ENCODE measurements at places on chromosomes 3 and 15.

DNA sequence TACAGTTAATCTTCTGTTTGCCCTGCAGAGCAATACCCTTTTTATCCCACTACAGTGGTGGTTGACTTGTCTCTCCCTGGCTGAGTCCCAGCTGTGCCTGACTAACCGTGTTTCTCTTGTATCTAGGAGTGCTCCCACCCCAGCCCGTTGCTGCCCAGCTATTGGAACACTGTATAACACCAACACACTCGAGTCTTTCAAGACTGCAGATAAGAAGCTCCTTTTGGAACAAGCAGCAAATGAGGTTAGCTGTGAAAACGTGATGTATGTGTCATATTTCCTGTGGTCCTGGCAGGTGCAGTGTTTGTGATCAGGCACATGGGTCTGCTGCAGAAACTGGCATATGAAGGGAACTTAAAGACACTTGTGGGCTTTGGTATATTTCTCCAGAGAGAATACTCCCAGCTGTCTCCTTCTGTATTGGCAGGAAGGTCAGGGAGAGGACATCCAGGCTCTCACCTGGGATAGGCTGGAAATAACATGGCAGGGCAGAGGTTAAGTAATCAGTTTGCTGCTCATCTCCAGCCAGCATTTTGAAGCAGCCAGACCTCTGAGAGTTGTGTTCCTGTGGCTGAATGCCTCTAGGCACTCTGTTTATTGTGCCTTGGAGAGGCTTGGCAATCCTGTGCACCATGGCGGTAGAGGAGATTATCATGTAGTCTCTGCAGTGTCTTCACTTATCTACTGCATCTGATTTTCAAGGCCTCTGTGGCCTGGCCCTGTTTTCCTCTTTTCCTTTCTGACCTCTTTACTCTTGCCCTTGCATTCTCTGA, 34.8 kb downstream of the ATG7 start:
- no peak for DNase-seq

GRCh38 chr3:115551016-115551415, 72.3 kb upstream of the GAP43 start:
- no peak for DNase-seq

GRCh38 chr15:75732809-75733451, 20.3 kb upstream of the CSPG4 start:
- peak; percentile 11 for DNase-seq

GRCh38 chr15:62209821-62210220, 44.7 kb upstream of the C2CD4B start:
- no peak for DNase-seq

DNA sequence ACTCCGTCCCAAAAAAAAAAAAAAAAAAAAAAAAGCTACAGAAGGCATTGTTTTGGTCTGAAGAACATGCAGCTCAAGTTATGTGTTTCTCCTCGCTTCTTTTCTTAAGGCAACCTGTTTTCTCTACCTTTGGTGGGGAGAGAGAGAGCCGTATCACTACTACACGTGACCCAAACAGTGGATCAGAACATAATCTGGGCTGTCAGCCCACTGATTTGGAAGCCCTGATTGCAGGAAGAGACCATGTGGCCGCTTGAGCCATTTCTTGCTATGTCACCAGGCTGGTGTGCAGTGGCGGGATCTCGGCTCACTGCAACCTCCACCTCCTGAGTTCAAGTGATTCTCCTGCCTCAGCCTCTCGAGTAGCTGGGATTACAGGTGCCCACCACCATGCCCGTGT, 69.8 kb downstream of the ABTB1 start:
- DNase-seq: no peak

DNA sequence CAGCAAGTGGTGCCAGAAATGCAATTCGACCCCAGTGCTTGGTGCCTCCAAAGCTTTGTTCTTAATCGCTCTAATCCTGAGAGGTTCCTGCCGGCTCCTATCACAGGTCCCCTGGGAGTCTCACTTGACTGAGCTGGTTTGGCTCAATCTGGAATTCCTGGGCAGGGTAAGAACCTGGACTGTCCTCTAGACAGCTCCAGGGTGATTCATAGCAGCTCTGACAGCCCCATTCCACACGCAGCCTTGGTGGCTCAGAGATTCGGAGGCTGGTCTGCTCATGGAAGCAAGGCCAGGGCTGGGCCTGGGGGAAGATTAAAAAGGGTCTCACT, 37.9 kb downstream of the MYO5C start:
- DNase-seq: no peak

- DNase-seq: no peak
Observed at GRCh38 chr3:129749692-129750091, 143.2 kb upstream of the PLXND1 start.

DNA sequence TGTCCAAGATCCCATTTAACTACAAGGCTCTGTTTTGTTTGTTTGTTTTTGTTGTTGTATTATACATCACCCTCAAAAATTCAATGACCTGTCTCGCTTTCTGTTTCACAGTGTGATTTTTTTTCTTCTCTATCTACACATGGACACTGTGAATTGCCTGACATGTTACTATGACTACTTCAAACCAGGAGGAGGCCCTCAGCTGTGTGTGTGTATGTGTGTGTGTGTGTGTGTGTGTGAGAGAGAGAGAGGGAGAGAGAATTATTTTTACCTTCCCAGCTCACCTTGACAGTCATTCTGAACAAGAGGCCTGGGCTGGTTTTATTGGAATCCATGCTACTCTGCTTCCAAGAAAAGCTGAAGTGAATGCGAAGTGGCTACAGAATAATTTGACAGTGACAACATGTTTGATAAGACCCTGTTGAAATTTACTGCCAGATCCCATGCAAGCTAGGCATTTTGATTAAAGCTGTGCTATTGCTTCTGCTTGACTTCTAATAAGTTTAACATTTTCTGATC, 841.4 kb downstream of the NSUN3 start:
- DNase-seq: no peak

DNA sequence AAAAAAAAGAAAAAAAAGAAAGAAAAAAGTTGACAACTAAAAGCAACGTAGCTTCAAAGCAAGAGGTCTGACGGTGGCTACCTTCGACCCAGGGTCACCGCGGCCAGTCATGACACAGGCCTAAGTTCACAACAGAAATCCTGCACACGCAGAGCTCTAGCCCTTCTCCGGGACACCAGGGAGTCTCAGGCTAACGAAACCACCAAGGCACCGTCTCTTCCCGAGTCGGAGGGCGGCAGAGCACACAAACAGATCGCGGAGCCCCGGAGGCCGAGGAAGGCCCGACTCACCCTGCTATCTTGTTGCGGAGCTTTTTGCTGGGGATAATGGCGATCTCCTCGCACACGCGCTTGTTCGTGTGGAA, 584 bp downstream of the RPS17 start:
- DNase-seq: no peak

DNA sequence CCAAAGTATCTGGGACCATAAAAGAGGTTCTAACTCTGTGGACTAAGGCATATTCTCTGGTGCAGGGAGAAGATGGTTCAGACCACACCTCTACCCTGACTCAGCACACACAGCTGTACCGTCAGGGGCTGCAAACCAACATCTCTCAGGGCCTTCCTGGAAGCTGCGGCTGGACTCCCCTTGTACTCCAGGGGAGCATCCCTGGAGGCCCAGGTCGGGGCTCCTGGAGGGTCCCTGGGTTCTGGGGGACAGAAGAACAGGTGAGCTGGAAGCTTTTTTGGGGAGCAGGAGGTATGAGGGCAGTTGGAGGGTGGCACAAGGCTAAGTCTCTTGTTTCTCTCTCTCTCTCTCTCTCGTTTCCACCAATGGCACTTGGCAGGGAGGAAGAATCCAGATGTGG, 60.5 kb downstream of the LINGO1 start:
- DNase-seq: no peak

GRCh38 chr3:142846779-142847577, 41.9 kb downstream of the PCOLCE2 start:
- DNase-seq: no peak

Measured in stimulated activated CD4-positive, alpha-beta T cell treated with anti-CD3 and anti-CD28 coated beads, Interleukin-15, amount 100 ng/mL, for 1 hour (primary cell).